Stimulated activated CD8-positive, alpha-beta memory T cell treated with anti-CD3 and anti-CD28 coated beads, Interleukin-2, amount 100 ng/mL, for 1 hour (primary cell): ENCODE measurements at places on chromosomes 6 and 20.

DNA sequence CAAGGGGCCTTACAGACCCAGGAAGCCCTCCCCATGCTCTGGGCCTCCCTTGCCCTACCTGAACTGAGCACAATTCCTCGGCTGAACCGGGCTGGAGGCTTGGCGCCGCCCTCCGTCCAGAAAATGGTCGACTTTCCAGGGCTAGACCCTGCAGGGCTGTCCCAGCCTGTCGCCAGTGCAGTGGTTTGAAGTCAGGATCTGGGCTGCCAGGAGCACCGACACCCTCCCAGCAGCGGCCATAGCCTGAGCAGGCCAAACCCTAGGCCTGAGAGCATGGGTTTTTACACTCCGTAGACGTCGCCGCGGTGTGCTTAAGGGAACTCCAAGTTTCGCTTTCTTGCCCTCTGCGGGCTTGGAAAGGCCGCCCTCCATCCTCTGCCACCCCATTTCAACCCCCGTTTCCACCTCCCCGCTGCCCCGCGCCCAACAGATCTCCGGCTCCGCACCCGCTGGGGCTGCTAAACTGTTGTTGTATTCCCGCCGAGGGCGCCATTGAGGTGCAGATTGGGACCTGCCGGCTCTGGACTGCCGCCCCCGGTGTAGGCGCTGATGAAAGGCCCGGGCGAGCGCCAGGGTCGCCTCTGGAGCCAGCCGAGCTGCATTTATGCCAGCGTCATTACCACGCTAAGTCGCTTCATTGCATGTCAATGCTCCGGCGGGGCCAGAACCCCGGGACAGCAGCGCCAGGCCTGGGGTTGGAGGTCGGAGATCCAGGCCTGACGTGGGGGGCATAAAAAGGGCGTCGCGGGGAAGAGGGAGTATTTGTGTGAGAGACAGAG is 2.2 kb upstream of the TFAP2A start:
- no peak for DNase-seq

DNA sequence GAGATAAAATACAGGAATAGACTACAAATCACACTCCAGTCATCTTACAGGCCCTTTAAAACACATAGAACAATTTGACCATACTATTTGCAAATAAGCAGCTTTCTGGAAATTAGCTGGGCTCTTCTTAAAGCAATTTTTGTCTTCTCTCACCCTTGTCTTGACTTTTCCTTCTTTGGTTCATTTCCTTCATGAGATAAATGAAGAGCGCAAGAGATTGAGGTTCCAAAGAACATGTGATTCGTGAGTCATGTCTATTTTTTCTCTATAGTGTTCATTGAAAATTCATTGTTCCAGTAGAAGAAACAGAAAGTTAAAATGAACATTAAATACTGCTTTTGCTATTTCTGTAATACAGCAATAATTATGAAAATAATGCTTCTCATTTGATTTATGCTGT is 33.9 kb downstream of the PRDM1 start:
- DNase-seq = no peak

GRCh38 chr6:159879856-159880255 is 10.9 kb upstream of the MAS1 start:
- DNase-seq = no peak

- DNase-seq = no peak
Observed at GRCh38 chr6:139994998-139995397, 620.5 kb upstream of the CITED2 start.

DNA sequence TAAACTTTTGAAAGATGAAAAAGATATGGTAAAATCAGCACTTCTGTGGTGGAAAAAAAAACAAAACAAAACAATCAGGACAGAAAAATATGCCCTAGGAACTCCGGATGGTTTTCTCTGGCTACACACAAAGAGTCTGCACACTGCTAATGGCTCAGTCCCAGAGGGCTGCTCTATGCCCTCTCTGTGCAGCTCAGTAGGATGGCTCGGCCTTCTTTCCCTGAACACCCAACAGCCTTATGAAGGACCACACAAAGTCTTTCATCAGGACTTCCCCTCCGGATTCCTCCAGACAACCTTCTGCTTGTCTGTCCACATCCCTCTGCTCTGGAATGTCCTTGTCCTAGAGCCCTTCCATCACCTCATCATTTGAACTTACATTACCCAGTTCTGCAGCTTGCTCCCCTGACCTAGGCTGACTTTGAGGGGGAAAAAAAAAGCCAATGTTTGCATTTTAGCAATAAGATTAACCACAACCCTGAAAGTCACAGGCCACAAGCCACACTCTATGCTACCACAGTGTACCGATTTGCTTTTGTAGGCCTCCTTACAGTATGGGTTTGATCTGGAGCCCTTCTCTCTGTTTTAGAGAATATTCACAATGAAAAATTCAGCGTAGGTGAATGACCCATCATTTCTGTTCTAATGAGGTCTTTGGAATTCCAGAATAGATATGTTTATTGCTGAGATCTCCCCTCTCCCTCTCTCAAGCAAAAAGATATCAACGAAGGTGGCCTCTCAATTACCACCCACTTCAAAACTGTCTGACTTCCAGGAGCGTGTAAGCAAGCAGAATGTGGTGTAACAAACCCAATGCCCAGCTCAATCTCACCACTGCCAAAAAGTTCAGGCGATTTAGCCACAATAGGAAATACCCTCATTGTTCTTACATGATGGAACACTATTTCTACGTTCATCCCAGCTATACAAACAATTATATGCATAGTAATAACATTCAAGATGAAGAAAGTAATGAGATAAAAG is 164.0 kb downstream of the GMDS start:
- no peak for DNase-seq

DNA sequence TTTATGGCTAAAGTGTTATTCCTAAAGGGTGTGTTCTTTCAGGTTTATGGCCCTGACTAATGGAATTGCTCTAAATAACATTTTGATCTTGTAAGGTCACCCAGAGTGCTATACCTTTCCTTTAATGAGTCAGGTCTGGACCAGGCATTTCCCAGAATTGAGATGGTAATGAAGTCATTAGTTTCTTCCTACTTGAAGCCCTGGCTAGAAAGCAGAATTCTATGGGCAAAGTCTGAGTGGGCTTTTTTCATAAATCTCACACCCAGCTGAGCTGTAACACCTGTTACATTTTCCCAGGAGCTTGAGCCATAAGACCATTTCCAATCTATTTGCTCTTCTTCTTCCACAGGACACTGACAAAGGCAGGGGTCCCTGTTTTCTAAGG is 122.0 kb upstream of the ID4 start:
- no peak for DNase-seq

GRCh38 chr20:10927936-10928840 is 254.4 kb upstream of the JAG1 start:
- no peak for DNase-seq

- DNase-seq = no peak
Observed at GRCh38 chr6:138240476-138241245, 22.4 kb upstream of the PBOV1 start.

- no peak for DNase-seq
Observed at GRCh38 chr6:75201901-75202672, 3.8 kb downstream of the COL12A1 start.

DNA sequence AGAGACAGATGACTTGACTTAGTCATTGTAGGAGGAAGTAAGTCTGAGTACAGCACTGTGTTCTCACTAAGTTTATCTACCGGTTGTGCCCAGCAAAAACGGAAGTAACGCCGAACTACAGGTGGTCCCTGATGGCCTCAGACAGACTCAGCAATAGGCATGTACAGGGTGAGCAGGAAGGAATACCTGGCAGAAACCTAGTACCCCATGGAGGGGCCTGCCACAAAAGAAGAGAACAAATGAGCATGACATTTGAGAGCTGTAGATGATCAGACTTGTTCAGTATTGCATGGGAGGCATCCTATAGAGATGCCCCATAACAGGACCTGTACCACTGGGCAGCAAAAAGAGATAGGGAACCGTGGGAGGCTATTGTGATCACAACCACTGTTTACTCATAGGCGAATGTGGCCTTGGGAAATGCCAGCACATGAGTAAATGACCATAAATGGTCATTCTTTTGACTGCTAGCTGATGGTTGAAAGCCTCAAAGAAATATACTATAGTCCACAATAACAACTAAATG is 106.4 kb upstream of the TAB2 start:
- no peak for DNase-seq

DNA sequence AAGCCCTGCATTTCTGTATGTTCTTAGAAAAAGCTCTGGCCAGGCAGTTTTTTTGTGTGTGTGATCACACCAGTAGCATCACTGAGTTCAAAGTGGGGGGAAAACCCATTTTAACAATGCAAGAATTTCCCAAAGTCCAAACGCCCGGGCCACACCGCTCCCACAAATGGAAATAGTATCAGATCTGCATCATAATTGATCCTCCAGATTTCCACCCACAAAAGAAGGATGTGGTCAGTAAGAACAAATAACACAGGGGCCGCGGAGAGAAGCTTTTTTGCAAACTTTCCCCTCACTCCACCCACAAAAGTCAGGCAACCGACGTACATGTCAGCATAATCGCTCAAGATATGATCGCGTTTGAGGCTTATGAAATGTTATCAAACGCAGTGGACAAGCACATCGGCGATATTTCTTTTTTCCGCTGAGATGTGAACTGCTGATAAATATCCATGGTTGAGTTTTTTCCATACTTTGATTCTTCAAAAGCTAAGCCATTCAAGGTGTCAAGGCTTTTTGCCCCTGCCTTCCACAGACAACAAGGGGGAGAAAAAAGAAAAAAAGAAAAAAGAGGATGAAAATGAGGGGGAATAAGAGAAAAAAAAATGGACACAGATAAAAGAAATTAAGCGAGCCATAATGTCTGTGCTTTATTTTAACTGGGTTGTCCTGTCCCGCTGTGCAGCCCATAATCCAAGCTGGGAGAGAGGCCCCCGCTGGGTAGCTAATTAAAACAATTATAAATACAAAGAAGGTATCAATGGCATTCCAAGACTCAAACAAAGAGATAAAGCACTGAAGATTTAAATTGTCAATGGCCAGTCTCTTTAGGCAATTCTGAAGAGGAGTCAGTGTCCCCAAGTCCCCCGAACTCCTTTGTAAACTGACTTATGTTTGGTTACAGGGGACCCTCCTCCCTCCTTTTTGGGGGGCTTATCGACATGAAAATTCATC is 143.5 kb downstream of the ZFP64 start:
- peak; percentile 2 for DNase-seq

- DNase-seq = no peak
Observed at GRCh38 chr6:164378330-164378729, 931.1 kb downstream of the C6orf118 start.

DNA sequence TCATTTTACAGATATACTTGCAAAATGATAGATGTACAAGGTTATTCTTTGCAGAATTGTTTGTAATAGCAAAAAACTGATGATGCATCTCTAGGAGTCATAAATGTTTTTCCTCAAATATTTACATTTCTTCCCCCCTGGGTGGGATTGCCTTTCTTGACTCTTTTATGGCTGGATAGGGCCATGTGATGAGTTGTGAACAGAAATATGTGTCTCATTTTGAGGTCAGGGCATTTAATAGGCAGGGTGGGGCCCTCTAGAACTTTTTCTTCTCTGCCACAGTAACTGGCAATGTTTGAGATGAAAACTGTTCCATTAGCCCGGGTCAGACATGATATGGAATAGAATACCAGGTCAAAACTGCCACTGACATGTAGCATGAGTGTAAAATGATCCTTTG is 159.5 kb upstream of the SYNCRIP start:
- no peak for DNase-seq
